ENCODE measurements at places on chromosomes 7 and 10.
A peak's percentile ranks its signal among the peaks of the same experiment; 100 is the strongest.

GRCh38 chr7:4138866-4139265 lies 543.2 kb upstream of the FOXK1 start:
- DNase-seq: no peak

- DNase-seq: no peak
These were observed 88.0 kb downstream of the SNX10 start for GRCh38 chr7:26379711-26380110.

DNA sequence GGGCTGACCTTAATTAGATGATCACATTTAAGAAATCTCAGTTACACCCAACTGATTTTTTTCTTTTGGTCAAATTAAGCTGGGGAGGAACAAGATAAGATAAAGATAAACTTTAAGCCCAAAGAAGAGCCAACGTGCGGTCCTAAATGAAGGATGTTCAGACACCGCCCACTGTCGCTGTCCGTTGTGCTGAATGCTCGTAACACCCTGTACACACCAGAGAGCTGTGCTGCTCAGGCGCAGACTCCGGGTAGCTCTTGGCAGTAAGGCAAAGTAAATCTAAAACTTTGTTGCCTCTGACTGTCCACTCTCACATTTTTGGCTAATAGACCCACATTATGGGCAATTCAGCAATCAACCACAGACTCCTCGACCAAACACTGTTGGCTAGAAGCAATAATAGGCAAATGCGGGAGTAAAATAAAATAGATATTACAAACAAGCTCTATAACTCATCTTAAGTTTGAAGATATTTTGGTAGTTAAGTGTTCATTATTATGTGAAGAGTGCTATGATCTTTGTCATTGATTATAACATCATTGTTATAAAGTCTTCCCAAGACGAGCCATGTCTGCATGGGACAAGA lies 57.1 kb downstream of the PLPP4 start:
- peak; percentile 34 for DNase-seq

DNA sequence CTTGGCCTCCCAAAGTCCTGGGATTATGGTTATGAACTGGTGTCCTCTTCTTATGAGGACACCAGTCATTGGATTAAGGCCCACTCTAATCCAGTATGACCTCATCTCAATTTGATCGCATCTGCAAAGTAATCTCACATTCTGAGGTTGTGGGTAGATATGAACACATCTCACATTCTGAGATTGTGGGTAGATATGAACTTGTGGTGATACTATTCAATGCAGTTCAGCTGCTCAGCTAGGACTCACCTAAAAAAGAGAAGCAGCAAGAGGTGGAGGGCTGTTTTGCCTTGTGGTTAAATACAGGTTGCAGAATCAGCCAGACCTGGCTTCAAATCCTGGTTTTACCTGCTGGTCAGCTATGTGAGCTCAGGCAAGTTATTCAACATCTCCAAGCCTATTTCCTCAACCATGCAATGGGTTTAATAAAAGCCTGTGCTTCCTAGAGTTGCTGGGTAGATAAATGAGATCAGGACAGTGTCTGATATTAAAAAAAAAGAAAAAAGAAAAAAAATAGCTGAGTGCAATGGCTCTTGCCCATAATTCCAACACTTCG lies 8.5 kb upstream of the BAG3 start:
- no peak for DNase-seq

GRCh38 chr7:107660381-107661080 lies at the start of gene SLC26A4:
Gene SLC26A4, plus strand, starts transcription at chr7:107660828. Its CDS starts 814 bp downstream, at chr7:107661642.
- no peak for DNase-seq

GRCh38 chr10:131876017-131876416 lies 24.8 kb upstream of the PPP2R2D start:
- no peak for DNase-seq

DNA sequence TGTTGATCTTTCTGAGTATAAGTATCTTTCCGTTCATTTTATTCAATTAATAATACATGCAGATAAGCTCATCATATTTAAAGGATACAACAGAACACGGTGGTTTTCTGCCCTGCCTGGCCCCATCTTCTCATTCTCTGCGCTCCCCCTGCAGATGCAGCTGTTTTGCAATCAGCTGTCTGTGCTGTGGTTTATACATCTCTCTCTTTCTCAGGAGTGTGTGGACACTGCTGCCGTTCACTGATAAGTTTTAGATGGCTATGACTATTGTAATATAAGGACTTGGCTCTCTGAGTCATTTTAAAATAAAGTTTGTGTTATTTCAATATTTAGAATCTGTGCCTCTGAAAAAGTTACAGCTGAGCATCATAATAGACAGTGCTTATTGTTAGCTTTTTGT lies 54.5 kb downstream of the CUL1 start:
- DNase-seq: peak; percentile 26

DNA sequence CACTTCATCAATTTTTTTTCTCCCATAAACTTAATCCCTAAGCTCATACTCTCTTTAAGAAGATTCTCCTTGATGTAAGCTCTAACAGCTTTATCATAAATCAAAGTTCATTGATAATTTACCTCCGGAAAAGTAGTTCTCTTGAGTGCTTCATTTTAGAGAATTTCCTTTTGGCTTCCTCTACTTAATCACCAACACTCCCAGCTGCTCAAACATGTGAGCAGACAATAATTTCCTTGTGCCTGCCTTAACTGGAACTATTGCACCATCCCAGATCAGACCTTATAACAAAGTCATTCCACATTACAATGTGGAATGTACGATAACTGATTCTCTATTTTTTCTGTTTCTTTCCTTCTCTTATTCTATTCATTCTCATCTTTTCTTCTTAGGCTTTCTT lies 5.9 kb downstream of the FEZF1 start:
- DNase-seq: no peak

GRCh38 chr7:149490083-149490760 lies 7.4 kb downstream of the ZNF746 start:
- no peak for DNase-seq

GRCh38 chr10:132454296-132455198 lies 57.5 kb downstream of the PWWP2B start:
- no peak for DNase-seq

DNA sequence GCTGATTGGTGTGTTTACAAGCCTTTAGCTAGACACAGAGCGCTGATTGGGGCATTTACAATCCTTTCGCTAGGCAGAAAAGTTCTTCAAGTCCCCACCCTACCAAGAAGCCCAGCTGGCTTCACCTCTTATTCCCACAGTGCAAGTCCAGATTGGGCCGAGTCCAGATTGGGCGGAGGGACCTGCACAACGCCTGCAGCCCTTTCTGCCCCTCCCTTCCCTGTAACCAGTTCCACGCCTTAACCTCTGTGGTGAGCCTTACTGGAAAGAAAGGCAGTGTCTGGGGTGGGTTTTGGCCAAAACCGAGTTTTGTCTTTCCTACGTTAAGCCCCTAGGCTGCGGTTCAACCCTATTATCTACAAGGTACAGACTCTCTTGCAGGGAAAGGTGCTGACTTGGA lies 268.7 kb downstream of the ZEB1 start:
- DNase-seq: no peak

DNA sequence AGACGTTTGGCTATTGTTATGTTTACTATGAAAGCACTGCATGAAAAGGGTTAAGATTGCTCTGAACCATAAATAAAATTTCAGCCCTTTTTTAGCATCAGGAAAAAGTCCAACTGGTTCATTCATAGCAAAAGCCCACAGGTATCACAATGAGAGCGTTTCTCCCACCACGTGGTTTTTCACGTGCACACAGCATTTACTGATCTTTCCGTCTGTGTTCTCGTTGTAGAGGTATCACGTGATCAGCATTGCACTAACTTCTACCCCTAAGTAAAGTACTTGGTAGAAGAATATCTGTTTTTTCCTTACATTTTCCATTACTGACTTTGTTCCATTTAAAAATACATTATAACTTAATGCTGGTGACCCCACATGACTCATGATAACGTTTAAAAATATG lies 17.8 kb upstream of the CCDC3 start:
- DNase-seq: no peak

GRCh38 chr7:128135515-128136214 lies 104.4 kb upstream of the LRRC4 start:
- DNase-seq: peak; percentile 61

- DNase-seq: no peak
These were observed 255.1 kb upstream of the SP4 start for GRCh38 chr7:21172800-21173199.

DNA sequence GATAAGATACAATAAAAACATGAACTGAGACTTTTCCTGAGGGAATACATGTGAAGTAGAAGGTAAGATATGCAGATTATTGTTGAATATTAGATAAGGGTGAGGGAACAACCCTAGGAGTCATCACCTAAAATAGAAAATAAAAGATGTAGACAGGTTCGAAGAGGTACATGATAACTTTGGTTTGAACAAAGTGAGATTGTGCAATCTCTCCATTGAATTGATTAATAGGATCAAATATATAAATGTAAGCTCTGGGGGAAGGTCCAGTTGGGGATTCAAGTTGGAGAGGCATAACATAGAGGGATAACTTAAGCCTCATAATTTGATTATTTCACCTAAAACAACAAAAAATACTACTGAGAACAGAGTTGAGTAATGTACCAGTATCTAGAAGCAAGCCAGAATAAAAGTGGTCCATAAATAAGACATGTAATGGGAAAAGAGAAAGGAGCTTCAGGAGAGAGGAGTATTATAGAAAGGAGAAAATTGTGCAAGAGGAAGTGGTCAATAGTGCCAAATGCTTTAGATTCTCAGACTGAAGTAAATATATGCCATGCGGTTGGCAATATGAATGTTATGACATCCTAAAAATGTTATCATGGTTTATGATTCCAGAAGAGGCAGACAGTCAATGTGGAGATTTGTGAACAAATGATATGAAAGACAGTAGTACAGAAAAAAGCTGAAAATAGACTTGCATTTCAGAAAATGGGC lies 282.3 kb upstream of the CHRM2 start:
- peak; percentile 3 for DNase-seq

GRCh38 chr10:28279878-28280277 lies 23.0 kb downstream of the MPP7 start:
- no peak for DNase-seq

- DNase-seq: no peak
These were observed 33.1 kb downstream of the PPIF start for GRCh38 chr10:79380125-79380945.

DNA sequence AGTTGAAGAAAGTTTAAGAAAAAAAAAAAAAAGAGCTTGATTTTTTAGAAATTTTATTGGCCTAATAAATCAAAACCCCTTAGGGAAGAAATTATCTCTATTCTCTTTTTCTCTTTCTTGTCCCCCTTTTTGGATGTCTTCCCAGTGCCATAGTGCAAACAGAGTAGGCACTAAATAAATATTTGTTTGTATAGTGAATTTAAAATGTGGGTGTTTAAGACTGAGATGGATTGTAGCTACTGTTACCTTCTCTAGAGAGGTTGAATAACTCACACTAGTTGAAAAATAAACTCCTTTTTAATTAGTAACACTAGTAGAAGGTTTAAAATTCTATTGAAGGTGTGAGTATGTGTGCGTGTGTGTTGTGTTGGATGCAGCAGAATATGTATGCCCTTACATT lies 783.8 kb downstream of the NXPH1 start:
- DNase-seq: no peak

Data from Kasumi-1 (cell line).